ENCODE measurements at places on chromosomes 6 and 20.

GRCh38 chr20:64112691-64113443 is 5.5 kb upstream of the NPBWR2 start:
- no peak for DNase-seq

- DNase-seq = no peak
These were observed 61.8 kb upstream of the LAMA2 start for GRCh38 chr6:128821116-128821515.

DNA sequence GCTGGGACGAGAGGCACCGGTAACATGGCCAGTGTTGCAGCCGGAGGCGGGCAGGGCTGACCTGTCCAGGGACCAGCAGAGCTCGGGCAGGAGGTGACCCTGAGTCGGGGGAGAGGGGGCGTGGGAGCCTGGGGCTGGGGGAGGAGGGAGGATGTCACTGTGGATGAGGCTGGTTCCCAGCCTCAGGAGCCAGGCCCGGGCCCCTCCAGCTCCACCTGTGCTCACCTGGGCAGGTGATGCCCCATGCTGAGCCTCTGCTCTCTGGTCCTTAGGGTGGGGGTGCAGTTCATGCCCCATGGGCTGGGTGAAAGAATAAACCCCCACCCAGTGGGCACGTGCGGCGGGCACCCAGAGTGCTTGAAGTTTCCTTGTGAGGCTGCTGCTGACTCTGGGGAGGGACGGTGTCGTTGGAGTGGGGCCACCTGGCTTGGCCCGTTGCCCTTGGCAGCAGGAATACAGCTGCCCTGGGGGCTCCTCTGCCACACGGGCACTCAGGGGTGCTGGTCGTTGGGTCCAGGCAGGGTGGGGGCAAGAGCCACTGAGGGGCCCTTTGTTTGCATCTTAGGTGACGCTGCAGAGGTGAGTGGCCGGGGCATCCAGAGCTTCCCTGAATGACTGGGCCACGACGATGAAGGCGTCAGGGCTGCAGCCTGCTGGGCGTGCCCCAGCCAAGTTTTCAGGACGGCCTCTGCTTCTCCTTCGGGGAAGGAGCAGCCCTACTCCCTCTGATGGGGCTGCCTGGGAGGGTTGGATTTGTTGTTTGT is 24.7 kb upstream of the BHLHE23 start:
- no peak for DNase-seq

DNA sequence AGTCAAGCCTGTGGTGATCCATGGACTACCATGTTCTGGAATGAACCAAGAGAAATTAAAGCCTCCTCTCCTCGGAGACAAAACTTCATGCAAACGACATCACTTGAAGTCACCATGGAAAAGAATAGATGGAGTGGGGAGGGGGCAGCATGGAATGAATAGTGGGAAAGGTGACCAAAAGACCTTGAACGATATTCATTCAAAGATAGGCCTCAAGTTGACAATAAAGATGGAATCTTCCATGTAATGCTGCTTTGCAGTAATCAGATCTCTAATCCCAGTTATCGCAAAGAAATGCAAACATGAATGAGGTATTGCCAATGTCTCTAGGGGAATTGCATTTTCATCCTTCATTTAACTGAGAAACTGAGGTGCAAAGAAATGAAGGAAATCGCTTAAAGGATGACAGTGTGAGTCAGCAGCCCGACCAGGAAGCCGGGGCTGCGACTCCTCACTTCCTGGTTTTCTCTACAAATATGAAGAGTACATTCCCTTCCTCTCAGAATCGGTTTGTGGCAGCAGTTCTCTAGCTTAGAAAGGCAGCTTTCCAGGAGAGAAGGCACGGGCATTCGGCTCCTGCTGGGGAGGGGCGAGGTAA is 65.6 kb upstream of the RREB1 start:
- no peak for DNase-seq

DNA sequence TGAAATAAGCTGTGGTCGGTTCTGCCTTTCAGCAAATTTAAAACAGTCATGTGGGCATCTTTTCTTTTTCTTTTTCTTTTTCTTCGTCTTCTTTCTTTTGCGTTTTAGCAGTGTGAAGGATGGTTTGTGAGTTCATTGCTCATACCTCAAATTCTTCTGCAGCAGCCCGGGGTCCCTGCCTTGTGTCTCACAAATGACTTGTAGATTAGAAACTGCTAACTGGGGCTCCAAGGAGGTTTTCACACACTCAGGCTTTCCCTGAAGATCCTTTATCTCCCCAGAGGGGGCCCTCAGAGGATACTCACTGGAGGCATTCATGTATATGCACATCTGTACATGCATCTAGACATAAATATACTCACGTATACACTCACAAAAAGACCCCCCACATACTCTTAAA is 1.7 kb downstream of the SMOC2 start:
- DNase-seq = no peak

DNA sequence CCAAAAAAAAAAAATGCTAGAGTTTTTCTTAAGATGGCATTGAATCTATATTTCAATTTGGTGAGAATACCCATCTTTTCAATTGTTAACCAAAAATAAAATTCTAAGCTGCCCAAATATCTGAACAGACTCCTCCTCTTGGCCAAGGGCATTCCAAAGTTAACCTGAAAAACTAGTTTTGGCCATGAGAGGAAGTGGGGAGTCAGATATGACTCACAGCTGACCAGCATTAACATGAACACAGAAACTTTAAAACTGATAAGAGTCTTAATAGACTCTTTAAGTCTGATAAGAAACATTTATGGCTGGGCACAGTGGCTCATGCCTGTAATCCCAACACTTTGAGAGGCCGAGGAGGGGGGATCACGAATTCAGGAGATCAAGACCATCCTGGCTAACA is 171.3 kb downstream of the FAXC start:
- no peak for DNase-seq

GRCh38 chr6:35553315-35553714 is 40.6 kb upstream of the TULP1 start:
- no peak for DNase-seq

DNA sequence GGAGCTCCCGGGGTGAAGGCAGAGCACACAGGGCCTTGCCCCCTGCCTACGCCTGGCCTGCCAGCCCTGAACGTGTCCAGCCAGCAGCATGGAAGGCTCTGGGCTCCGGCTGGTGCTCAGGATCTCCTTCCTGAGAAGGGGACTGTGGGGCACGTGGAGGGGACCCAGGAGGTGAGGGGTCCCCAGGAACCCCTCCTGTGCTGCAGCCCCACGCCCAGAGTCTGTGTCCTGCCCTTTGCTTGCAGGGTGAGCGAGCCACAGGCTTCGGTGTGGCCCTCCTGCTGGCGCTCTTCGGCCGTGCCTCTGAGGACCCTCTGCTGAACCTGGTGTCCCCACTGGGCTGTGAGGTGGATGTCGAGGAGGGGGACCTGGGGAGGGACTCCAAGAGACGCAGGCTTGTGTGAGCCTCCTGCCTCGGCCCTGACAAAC is 22.3 kb downstream of the NPEPL1 start:
- no peak for DNase-seq

GRCh38 chr20:4160761-4161305 is 145.5 kb upstream of the RNF24 start:
- DNase-seq = no peak

- no peak for DNase-seq
These were observed 87.7 kb downstream of the KCNB1 start for GRCh38 chr20:49394757-49395156.

DNA sequence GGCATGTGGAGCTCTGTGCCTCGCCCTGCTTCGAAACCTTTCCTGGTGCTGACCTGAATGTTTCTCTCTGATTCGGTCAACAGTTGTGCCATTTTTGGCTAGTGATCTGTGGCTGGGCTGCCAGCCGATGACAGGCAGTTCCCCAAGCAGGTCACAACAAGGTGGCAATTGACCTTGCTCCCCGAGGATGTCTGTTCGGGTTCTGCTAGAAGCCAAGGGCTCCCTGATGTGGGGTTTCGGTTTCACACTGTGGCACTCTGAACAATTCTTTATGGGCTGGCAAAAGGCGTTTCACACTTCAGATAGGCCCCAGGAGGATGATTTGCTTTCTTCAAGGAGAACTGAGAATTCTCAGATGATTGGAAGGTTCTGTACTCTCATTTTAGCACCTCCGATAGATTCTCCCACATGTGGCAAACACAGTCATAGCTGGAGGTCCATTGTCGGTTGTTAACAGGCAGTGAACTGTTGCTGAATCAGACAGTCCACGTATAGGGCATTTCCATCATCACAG is 135.6 kb downstream of the SLC24A3 start:
- no peak for DNase-seq

GRCh38 chr20:61923371-61924166 is 142.1 kb downstream of the TAF4 start:
- no peak for DNase-seq

GRCh38 chr6:30554962-30555815 is 1.1 kb downstream of the GNL1 start:
- DNase-seq = no peak

DNA sequence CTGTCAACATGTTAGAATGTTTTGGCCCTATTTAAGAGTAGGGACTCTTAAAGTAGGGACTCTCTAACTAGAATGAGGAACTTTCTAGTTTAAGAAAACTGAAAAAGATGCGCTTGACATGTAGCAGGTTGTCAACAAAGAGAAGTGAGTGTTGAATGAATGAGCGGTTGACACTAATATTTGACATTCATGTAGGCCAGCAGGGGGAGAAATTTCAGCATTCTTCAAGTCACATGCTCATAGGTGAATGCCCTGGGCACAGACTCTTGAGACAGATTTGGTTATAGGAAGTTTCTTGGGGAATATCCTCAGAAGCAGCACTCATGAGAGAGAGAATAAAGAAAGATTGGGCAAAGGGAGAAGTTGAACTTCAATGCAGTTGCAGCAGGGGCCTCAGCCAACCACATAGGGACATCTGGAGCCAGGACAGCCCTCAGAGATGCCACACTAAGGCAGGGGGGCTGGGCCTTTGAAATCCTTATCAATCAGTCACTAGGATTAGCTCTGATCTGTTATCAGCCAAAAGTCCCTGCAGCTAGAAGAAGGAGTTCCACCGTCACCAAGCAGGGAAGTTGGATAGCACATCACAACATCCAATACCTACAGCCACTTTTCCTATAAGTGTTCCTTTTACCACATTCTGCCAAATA is 145.1 kb upstream of the FKBP1C start:
- DNase-seq = no peak

GRCh38 chr6:161163466-161164181 is 110.2 kb downstream of the AGPAT4 start:
- no peak for DNase-seq

DNA sequence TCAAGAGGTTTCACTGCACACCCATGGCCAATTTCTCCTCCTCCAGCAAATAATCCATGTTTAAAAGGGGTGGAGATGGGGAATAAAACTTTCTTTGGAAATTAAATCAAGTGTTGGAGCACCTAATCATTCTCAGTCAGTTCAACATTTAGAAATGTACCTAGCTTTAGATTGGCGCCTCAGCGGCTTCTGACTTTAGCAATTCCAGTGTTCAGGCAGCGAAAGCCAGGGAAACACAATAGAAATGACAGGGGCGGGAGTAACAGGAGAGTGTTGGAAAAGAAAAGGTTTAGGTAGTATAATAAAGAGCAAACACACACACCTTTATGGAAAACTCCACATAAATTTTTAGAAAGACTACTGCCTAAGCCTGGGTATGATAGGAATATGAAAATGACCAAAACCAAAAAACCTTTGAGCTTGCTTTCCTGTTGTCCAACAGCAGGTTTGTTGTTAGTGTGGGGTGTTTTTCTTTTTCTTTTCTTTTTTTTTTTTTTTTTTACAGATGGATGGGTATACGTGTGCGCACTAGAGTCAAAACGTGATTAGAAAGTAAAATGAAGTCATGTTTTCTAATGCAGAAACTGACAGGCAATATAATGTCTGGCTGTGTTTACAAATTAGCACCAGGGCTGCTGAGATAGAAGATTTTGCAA is 7.7 kb downstream of the TFAP2A start:
- DNase-seq = no peak

DNA sequence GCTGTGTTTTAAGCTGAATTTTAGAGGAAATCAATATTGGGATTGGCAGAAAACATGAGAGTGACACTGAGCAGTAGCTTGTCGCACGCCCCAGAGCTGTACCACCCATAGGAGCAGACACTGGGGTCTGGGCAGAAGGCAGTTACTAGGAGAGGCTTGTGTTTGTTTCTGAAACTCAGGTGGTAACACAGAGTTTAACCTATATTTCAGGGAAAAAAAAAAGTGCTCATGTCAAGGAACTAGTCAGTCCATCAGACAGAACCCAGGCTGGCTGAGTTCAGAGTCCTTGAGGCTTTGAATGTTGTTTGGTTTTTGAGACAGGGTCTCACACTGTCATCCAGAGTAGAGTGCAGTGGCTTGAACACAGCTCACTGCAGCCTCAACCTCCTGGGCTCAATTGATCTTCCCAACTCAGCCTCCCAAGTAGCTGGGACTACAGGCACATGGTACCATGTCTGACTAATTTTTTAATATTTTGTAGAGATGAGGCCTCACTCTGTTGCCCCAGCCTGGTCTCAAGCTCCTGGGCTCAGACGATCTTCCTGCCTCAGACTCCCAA is 6.6 kb downstream of the SLC22A1 start:
- DNase-seq = no peak

- no peak for DNase-seq
These were observed 361.0 kb downstream of the CD83 start for GRCh38 chr6:14478381-14479225.

DNA sequence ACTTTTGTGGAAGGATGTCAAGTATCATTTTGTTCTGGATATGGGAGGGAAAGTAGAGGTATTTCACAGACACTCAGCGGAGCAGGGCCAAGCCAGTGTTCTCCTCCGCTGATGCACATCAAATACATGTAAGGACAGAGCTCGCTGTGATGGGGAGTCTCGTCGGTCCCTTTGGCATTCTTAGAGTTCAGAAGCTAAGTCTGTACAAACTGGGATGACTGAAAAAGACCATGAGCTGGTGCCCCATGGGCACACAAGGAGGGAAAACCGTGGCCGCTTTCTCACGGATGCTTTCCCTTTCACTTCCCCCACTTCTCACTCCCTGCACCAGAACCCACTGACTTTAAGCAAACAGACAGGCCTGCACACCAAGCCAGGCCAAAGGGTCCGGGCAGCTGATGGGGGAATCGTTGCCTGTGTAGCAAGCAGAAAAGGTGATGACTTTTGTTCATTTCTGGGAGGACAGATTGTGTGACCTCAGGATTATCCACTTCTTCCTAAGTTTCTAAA is 27.7 kb upstream of the MPC1 start:
- DNase-seq = no peak

DNA sequence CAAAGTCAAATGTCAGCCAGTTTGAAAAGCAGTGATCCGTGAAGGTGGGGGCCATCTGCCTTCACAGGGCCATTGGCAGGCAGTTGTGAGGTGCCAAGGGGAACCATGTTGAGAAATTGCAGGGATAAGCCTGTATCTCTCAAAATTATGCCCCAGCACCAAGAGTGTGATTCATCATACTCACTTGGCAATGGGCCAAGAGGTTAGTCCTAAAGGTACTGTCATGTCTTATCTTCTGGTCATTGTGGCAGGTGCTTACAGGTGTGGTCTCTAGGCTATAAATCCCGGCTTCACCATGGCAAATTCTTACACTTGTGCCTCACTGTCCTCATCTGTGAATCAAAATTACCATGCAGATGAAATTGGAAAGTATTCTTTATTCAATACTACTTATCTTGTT is 150.7 kb upstream of the LAMP5 start:
- DNase-seq = no peak

GRCh38 chr6:43927532-43928210 is 157.7 kb downstream of the VEGFA start:
- DNase-seq = no peak
